Stomach (tissue), 19 donors: ENCODE measurements at places on chromosomes 13 and 19. TPM values are rescaled to one million over a fixed set of nuclear protein-coding genes. Genes with fewer than 3 reads are reported as not detected.

GRCh38 chr13:26618726-26619125 lies 61.2 kb downstream of the WASF3 start:
- H3K27ac ChIP-seq, result no peak overlapping the region
- H3K4me3 ChIP-seq, result no peak overlapping the region

GRCh38 chr13:42272115-42272803 lies at the start of gene AKAP11:
TSS of gene AKAP11 (plus strand) at chr13:42272152. CDS start at chr13:42286349, 14,197 bp downstream.
- no peaks in the 10 kb centered on the region for H3K27me3 ChIP-seq
- peak; percentile 45 for DNase-seq
- no peaks in the 10 kb centered on the region for H3K36me3 ChIP-seq
- peaks cover 49% of the 10 kb centered on the region for H3K4me1 ChIP-seq
- peak within 1 kb of the TSS; percentile 83 for H3K4me3 ChIP-seq

DNA sequence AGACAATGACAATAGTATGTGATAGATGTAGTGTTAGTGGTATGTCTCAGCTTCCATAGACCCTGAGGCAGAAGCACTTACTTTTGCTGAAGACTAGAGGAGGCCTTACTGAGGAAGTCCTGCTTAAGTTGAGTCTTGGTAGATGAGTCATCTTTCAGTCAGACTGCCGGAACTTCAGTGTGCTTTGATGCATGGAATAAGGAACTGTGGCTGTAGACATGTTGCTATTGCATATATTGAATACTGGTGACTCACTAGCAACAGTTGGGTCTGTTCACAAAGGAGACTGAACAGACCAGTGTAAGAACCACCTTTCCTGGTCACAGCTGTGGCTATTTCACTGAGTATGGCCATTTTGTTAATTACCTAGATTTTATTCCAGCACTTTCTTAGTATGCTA lies 1000.6 kb downstream of the OLFM4 start:
- H3K36me3 ChIP-seq, result no peaks in the 10 kb centered on the region
- no peak for DNase-seq
- H3K4me1 ChIP-seq, result no peaks in the 10 kb centered on the region

- H3K27ac ChIP-seq, result no peak overlapping the region
- no peaks in the 10 kb centered on the region for H3K4me1 ChIP-seq
- H3K27me3 ChIP-seq, result no peaks in the 10 kb centered on the region
- DNase-seq, result no peak
- H3K36me3 ChIP-seq, result no peaks in the 10 kb centered on the region
Measured at GRCh38 chr13:38950987-38951386, 39.6 kb downstream of the STOML3 start.

DNA sequence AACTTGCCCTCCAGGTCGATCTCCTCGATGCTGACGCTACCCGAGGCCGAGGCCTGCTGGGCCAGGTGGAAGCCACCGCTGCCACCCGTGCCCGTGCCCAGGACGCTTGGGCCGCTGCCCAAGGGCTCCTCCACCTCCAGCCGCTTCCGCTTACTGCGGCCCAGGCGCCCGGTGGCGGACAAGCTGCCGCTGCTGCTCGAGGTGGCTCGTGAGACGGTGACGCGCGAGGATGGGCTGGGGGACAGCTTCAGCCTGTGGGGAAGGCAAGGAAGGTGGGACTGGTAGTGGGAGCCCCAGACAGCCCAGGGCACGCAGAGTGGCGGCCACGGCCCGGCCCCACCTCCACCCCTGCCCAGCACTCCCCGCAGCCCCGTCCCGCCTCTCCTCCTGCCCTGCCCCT lies 6.5 kb upstream of the TIMM13 start:
- peaks cover 59% of the 10 kb centered on the region for H3K36me3 ChIP-seq
- no peaks in the 10 kb centered on the region for H3K4me1 ChIP-seq
- H3K4me3 ChIP-seq, result no peak overlapping the region

GRCh38 chr19:4502282-4503131 lies 15.8 kb downstream of the PLIN4 start:
- peaks cover 99% of the 10 kb centered on the region for H3K36me3 ChIP-seq
- no peak overlapping the region for H3K4me3 ChIP-seq
- H3K4me1 ChIP-seq, result no peaks in the 10 kb centered on the region

GRCh38 chr19:43814663-43815352 lies 12.3 kb upstream of the ZNF283 start:
- DNase-seq, result no peak
- H3K4me3 ChIP-seq, result no peak overlapping the region
- H3K36me3 ChIP-seq, result no peaks in the 10 kb centered on the region

DNA sequence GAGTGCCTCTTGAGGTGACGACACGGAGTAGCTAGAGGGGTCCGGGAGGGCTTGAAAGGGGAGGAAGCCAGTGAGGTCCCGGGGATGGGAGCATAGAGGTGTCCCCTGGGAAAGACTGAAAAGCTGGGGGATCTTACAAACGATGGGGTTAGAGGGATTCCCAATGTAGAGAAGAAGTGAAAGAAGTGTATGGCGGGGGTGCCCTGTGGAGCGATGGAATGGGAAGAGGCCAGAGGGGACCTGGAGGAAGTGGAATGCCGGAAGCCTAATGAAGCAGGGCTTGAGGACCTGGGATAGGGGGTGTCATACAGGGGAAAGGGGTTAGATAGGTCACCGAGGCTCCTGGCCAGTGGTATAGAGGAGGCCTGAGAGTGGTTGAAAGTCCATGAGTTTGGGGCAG lies 580 bp downstream of the AP2A1 start:
- peak overlapping the region; percentile 86 for H3K4me3 ChIP-seq
- DNase-seq, result no peak
- peaks cover 13% of the 10 kb centered on the region for H3K36me3 ChIP-seq
- H3K27ac ChIP-seq, result peak overlapping the region; percentile 91
- H3K4me1 ChIP-seq, result peaks cover 39% of the 10 kb centered on the region

DNA sequence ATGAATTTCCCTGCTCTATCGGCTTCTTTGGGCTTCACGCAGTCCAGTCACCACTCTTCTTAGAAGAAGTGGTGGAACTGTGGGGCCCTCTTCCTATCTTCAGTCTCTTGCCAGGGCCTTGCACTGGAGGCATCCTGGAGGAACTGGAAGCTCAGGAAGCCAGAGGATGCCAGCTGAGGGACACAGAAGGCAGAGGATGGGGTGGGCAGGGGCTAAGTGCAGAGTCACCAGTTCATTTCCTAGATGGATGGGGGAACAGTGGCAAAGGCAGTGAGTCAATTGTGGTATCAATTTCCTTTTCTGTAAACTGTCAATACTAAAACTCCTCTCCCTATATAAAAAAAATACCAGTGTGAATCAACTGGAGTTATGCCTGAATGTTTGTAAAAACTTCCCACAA lies 419.7 kb downstream of the KLF12 start:
- DNase-seq, result no peak
- H3K36me3 ChIP-seq, result no peaks in the 10 kb centered on the region
- H3K4me1 ChIP-seq, result peaks cover 5% of the 10 kb centered on the region

DNA sequence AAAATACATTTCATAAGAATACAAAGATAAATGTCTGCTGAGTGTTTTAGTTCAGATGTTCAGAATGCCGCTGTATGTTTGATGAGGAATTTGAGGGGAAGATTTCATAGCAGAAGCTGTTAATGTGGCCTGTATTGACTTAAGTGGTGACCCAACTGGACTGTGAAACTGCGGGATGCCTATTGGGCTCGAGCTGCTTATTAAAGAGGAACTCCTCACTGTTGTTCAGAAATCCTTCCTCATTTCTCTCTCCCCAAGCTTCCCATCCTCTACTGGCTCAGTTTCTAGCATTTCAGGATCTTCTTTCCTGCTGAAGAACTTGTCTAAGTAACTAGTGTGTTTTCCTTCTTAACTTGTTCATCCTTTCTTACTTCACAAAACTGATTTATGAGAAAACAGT lies 20.4 kb downstream of the DGKH start:
- H3K27me3 ChIP-seq, result no peaks in the 10 kb centered on the region
- no peaks in the 10 kb centered on the region for H3K4me1 ChIP-seq
- H3K27ac ChIP-seq, result no peak overlapping the region
- no peak overlapping the region for H3K4me3 ChIP-seq
- H3K36me3 ChIP-seq, result no peaks in the 10 kb centered on the region
- no peak for DNase-seq

GRCh38 chr13:44734201-44734707 lies 158.1 kb upstream of the TSC22D1 start:
- no peak for DNase-seq
- H3K4me1 ChIP-seq, result peaks cover 43% of the 10 kb centered on the region
- no peak overlapping the region for H3K4me3 ChIP-seq
- no peaks in the 10 kb centered on the region for H3K36me3 ChIP-seq

GRCh38 chr19:4929186-4929585 lies 19.9 kb downstream of the UHRF1 start:
- H3K27me3 ChIP-seq, result no peaks in the 10 kb centered on the region
- no peak overlapping the region for H3K27ac ChIP-seq
- no peak overlapping the region for H3K4me3 ChIP-seq
- peaks cover 24% of the 10 kb centered on the region for H3K36me3 ChIP-seq
- no peak for DNase-seq

DNA sequence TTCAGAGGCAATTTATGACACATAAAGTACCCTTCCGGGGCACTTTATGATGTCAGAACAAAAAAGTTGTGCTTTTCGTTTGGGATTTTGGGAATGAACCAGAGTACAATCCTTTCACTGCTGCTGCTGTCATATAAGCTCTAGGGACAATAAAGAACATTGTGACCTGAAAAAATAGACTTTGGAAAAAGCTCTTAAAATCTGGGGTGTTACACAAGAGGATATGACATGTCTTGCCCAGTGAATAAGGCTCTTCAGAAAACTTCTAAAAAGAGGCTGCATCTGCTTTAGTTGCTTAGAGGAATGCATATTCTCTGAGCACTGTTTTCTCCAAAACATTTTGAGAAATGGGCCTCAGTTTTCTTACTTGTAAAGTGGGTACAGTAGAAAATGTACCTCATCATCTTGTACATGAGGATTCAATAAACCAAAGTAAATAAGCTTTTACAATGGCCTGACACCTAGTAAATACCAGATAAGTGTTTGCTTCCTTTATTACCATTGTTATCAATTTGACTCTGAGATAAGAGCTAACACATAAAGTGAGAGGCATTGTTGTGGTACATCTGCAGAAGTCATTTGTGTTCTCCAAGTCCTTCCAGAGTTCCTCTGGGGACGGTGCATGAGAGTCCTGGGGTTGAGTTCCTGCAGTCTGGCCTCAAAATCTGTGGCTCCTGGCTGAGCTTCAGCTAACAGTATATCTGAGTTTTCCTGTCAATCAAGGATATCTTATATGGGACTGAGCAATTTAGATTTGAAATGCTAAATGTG lies 67.4 kb upstream of the EDNRB start:
- H3K4me3 ChIP-seq, result no peak overlapping the region
- DNase-seq, result no peak
- H3K36me3 ChIP-seq, result no peaks in the 10 kb centered on the region
- H3K4me1 ChIP-seq, result no peaks in the 10 kb centered on the region

- DNase-seq, result peak; percentile 82
- H3K36me3 ChIP-seq, result peaks cover 4% of the 10 kb centered on the region
- peak overlapping the region; percentile 97 for H3K27ac ChIP-seq
- peaks cover 6% of the 10 kb centered on the region for H3K4me1 ChIP-seq
Measured at GRCh38 chr13:19782049-19782726, 557 bp downstream of the PSPC1 start.

DNA sequence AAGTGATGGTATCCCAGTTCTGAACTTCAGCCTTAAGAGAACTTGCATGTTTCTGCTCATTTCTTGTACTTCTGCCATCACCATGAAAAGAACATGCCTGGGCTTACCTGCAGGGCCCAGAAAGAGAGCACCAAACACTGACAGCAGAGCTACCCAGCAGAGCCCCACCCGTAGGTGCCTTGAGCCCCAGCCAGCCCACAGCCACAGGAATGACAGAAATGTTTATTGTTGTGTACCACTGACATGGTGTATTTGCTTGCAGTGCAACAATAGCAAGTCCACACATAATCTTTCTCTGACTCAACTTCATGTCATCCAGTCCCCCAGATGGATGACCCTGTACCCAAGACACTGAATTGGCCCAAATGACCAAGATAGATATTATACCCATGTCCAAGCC lies 195.2 kb downstream of the TSHZ3 start:
- no peaks in the 10 kb centered on the region for H3K27me3 ChIP-seq
- H3K4me1 ChIP-seq, result no peaks in the 10 kb centered on the region
- H3K36me3 ChIP-seq, result no peaks in the 10 kb centered on the region
- H3K27ac ChIP-seq, result no peak overlapping the region

IFNL1 gene
- total RNA-seq, result not detected

CRLF1 gene
- total RNA-seq, result 3.6 TPM

ABHD17A gene
- total RNA-seq, result 32.3 TPM

DIRAS1 gene
- 1.2 TPM for total RNA-seq

ONECUT3 gene
- 0.29 TPM for total RNA-seq

ANGPTL8 gene
- not detected for total RNA-seq

IGFL1 gene
- not detected for total RNA-seq

CEACAM6 gene
- total RNA-seq, result 5.5 TPM

UBE2L5 gene
- total RNA-seq, result not detected

CDX2 gene
- not detected for total RNA-seq

KIR2DL3 gene
- not detected for total RNA-seq

CCDC97 gene
- 62.6 TPM for total RNA-seq

KLK8 gene
- not detected for total RNA-seq
